ENCODE measurements at places on chromosomes 5 and 9.

DNA sequence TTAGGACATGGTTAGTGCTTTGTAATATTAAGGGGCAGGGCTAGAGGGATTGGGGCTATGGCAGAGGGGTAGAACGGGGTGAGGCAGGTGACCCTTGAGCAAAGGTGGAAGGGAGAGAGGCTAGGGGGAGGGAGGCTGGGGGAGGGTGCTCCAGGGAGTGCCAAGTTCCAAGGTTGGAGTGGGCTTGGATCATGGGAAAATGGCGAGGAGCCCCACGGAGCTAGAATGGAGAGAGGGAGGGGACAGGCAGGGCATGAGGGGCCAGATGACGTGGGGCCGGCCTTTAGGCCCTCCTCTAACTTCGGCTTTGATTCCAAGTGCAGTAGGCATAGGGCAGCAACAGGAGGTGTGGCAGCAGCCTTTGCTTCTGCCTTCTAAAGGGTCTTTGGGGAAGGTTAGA lies 171.8 kb upstream of the PANK3 start:
- DNase-seq: no peak

GRCh38 chr9:135096408-135096895 lies 9.0 kb downstream of the OLFM1 start:
- no peak for DNase-seq

DNA sequence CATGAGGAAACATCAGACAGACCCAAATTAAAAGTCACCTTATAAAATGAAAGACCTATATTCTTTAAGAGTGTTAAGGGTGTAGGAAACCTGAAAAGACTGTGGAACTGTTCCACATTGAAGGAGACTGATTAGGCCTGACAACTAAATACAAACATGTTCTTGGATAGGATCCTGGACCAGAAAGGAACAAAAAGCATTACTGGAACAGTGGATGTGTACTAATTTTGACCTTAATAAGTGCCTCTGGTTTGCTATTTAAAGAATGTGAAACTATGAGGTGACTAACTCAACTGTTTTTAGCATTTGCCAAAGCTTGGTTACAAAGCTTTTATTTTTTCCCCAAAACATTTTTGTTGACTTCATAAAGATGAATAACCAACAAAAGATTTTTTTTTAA lies 340.6 kb downstream of the CAAP1 start:
- DNase-seq: no peak

GRCh38 chr9:79652598-79652997 lies 80.8 kb downstream of the TLE4 start:
- DNase-seq: no peak

DNA sequence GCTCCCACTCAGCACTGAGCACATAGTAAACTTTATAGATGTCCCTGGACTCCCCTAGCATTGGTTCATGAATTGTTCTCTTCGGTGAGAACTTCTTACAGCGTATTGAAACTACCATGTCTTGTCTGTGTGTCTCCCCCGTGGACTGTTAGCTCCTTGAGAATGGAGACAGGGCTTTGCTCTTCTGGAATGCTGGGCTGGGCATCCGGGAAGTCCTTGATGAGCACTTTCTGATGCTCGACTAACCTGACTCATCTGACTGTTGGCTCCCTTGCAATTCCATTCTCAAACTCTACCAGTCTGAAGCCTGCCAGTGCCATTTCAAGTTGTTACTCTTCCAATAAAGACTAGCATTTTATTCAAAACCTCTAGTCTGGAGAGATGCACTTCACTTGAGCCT lies 15.0 kb upstream of the PFDN1 start:
- DNase-seq: no peak

- DNase-seq: no peak
Measured at GRCh38 chr9:112711050-112711689, 6.7 kb downstream of the INIP start.

DNA sequence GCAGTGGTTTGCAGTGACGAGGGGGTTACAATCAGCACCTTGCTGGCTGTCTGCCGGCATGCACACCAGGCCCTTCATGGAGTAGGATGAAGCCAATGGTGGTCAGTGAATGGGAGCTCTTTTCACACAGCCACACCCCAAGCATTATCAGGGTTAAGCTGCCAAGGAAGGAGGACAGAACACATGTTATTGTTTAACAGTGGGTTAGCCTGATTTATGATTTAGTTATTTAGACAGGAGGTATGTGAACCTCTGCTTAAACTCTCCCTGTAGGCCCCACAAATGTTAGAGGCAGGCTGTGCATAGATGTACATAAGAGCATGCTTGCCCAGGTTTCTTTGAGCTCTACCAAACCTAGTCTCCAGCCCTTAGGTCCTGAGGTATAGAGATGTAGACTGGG lies 262.9 kb downstream of the SPOCK1 start:
- no peak for DNase-seq

- no peak for DNase-seq
Measured at GRCh38 chr9:79362100-79363081, 209.4 kb upstream of the TLE4 start.

DNA sequence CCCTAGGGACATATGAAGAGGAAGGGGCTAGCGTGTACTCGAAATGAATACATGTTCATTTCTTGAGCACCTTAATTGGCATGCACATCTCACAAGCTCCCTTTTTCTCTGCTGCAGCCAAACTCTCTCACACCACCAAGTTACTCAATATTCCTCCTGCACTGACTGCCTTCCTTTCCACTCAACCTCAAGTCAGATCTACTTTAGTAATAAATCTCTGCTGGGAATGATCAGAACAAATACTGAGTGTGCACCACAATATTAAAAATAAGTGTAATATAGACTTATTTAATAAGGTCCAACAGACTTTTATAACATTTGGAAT lies 995.8 kb upstream of the WWC1 start:
- no peak for DNase-seq

DNA sequence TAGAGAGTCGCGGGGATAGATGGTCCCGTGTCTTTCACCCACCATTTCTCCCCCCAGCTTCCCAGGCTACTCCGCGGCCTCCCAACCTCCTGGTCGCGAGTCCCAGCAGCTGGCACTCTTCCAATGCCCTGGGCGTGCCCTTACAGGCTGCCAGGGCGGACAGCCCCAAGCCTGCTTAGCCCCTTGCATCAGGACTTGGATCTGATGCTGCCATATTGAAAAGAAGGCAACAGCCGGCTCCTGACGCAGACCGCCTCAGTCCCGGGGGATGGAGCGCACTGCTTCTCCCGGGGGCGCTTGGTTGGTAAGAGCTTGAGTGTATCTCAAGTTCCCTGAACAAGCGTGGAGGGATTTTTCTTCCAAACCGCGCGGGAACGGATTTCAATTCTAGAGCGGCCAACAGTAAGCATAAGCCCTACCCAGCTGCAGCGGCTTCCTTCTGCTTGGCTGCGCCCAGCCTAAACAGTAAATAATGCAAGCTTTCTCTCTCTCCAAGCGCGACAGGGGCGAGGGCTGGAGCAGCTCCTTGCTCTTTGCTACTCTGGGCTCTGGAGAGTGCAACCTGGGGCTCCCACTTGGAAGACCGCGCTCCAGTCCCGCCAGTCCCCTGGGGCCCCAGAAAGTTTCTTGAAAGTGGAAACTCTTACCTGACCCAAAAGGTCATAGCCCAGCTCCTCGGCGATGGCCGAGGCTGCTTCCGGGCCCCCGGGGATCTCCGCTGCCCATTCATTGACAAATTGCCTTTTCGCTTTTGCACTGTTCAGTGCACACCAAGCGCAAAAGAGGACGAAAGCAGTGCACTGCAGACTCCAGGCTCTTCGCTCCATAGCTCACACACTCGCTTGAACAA lies 607 bp downstream of the PCSK1 start:
- no peak for DNase-seq

DNA sequence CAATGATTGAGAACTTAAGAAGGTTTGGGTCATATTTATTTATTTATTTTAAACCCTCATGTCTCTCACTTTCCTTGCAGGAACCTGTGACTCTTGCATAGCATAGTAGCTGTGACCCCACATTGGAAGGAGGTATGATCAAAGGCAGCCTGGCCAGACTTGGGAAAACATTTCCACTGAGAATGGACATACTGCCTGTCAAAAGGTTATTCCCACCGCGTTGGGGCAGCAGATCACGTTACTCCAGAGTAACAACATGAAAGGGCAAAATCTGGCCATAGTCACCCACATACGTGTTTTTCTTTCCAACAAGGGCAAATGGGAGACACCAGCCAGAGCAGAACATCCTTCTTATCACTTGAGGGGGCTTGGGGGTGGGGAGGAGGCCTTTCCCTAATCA lies 95.7 kb downstream of the ARL15 start:
- DNase-seq: no peak

- DNase-seq: no peak
Measured at GRCh38 chr9:121781145-121781548, 129.7 kb downstream of the DAB2IP start.

GRCh38 chr5:166639151-166639550 lies 1652.3 kb upstream of the WWC1 start:
- no peak for DNase-seq

- no peak for DNase-seq
Measured at GRCh38 chr9:104572612-104573011, 3.6 kb downstream of the OR13C8 start.

DNA sequence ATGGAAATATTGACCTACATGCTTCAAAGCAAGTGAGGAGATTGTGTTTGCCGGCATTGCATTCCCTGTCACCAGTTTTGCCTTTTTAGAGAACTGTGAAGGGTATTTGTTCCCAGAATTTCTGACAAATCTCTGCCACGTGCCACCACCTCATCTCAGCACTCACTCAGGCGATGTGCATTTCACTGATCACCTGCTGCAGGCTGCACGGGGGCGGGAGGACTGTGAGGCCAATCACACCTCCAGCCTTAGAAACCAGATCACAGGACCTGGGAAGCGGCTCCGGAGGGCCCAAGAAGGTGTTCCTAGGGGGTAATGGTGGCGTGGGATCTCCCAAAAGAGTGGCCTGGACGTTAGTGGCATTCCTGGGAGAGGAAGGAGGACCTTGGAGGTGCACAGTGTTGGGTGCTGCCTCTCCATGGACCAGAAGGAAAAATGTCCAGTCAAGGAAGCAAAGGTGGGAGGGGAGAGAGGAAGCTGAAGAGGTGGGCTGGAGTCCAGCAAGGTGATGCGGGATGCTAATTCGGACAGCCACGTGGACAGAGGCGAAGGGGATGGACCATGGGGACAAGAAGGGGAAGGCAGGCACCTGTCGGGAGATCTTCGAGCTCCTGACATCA lies 63.6 kb upstream of the OLFM1 start:
- DNase-seq: no peak
